Left cardiac atrium (tissue), 4 donors: ENCODE measurements at places on chromosomes 4 and X. TPM values are rescaled to one million over a fixed set of nuclear protein-coding genes. Genes with fewer than 3 reads are reported as not detected.

GRCh38 chrX:54920610-54921426 lies at the start of gene TRO:
Gene TRO, plus strand, starts transcription at chrX:54920824. Its CDS starts 1,423 bp downstream, at chrX:54922247.
- no peak for DNase-seq

The MAGEA9B gene
- total RNA-seq, result not detected

DNA sequence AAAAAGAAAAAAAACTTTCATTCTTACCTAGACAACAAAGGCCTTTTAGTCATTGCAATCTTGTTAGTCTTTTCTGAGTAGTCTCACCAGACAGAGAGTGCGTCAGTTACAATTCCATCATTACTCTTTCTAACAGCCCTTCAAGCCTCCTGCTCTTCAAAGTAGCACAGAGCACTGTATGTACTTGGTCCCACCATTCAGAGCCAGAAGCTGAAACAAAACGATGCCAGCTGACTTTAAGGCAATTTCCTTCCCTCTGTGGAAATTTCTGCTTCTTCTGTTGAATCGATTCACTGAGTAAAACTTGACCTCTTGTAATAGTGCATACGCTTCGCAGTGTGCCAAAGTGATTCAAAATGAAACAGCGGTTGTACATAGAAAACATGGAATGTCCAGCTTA lies 57.7 kb upstream of the TENM3 start:
- DNase-seq, result no peak

DNA sequence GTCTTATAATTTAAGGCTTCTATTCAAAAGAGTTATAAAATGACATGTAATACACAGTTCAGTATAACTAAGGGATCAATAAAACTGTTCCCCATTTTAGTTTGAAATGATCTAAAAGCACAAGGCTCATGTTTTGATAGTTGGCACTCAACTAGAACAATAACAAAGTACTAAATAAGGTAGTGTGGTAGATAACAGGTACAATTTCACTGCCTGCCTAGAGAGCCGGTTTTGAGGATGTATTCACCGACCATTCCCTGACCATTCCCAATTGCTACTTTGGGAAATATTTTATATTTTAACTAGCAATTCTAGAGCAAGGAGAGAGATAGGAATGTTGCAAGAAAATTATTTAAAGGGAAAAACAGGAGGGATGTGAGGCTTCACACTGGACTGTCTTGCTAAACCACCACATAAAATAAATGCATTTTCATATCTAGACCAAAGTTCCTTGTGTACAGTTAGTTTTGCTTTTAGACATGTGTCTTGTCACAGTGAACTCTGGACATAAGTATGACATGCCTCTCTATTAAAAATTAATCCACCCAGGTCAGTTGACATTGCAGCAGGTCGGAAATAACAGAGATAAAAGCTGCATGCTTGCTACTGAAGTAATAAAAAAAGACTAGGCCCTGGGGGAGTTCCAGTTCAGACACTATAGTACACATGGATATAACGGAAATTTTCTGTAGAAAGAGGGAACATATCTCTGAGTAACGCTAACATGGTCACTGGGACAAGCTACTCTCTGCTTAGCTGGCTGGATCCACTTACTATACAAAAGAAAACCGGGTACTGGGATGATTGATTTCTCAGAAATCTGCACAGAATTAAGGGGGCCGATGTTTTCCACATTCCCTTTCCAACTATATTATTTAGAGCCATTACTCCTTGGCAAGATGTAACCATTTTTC lies 56.3 kb upstream of the NAP1L5 start:
- DNase-seq, result no peak

DNA sequence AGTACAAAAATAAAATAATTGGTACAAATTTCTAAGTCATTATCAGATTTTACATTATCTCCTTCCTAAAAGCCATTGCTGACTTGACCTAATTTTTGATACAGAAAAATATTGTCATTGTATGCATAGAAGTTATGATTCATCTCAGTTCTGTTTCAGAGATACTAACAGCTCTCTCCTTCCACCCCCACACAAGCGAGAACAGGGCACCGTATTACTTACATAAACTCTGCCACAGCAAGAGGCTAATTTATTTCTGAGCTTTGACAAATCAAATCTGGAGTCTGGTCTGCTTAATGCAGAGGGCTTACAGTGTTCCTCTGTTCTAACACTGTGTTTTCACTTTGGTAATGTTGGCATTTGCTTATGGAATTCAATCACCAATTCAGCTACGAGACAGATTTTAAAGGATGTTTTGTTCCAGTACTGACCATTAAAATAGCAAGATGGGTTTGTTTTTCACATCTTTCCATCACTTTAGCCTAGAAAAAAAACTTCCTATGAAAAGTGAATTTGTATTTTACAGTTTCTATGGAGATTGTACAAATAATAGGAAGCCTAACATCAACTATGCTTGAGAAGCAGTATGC lies 181.8 kb downstream of the USP46 start:
- no peak for DNase-seq
